NCI-H2171 (cell line): ENCODE measurements at places on chromosomes 11 and 22.

DNA sequence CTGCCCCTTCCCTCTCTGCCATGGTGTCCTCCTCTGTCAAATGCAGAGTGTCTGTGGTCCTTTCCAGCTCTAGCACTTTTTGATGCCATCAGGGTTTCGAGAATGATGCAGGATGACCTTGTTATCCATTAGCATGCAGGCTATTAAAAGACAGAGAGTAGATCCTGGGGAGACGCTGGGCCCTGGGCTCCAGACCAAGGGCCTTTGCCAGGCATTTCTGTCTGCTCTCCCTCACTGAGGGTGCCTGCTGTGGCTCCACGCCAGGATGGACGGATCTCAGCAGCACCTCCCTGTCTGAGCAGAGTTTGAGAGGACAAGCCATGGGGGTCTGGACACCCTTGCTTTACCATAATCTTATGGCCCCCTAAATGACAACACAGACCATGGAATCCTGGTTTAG is 110.8 kb upstream of the CD82 start:
- DNase-seq: no peak

GRCh38 chr11:92626624-92627023 is 342.8 kb upstream of the MTNR1B start:
- no peak for DNase-seq

GRCh38 chr11:65867284-65868071 is 5.1 kb downstream of the EFEMP2 start:
- no peak for DNase-seq

DNA sequence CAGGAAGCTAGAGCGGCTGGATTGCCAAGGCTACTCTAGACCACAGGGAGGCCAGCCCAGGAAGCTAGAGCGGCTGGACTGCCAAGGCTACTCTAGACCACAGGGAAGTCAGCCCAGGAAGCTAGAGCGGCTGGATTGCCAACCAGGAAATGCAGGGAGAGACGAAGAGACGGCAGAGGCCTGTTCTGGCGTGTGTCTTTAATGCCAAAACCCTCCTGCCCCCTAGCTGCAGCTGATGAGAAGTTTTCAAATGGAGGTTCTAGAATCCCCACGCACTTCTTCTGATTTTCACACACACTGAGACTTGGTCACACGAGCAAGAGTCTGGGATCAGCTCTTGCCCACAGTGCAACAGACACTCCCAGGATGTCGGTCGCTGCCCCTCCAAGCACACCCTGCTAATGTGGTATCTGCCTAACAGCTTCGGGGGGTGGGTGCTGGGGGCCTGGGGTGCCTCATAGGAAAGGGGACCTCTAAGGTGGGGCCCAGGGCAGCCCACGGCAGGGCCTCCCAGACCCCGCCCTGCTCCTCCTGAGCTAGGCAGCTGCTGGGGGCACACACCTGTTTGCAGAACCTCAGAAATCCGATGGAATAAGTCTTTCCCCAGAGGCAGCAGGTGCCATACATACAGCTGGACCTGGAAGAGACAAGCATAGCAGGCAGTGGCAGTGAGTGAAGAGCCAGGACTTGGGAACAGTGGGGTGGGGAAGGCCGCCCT is 28.5 kb downstream of the MAFF start:
- DNase-seq: no peak

DNA sequence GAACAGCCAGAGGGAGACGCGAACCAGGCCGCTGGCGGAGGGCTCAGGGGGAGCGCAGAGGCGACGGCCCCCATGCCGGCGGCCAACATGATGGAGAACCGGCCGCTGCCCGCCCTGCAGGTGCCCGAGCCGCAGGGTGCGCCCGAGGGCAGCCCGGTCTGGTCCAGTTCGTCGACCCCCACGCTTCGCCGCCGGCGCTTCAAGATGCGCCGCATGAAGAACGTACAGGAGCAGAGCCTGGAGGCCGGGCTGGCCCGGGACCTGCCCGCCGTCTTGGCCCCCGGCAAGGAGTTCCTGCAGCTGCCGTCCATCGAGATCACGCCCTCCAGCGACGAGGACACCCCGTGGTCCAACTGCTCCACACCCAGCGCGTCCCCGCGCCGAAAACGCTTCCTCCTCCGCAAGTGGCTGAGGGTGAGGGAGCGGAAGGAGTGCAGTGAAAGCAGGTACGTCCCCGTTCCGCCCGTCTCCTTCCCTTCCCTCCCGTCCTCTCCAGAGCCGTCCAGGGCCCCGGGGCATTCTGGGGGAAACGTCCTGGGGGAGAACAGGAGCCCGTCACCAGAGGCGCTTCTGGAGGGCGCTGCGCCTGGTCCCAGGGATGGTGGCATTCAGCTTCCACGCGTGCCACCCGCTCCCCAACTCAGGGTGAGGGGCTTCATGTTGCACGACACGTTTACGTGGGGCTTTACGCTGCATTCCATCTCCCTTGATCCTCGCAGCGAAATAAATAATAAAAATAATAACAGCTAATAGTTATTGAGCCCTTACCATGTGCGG is 840 bp downstream of the GRAMD1B start:
- DNase-seq: no peak

GRCh38 chr11:114082415-114082748 is 22.9 kb downstream of the ZBTB16 start:
- no peak for DNase-seq

DNA sequence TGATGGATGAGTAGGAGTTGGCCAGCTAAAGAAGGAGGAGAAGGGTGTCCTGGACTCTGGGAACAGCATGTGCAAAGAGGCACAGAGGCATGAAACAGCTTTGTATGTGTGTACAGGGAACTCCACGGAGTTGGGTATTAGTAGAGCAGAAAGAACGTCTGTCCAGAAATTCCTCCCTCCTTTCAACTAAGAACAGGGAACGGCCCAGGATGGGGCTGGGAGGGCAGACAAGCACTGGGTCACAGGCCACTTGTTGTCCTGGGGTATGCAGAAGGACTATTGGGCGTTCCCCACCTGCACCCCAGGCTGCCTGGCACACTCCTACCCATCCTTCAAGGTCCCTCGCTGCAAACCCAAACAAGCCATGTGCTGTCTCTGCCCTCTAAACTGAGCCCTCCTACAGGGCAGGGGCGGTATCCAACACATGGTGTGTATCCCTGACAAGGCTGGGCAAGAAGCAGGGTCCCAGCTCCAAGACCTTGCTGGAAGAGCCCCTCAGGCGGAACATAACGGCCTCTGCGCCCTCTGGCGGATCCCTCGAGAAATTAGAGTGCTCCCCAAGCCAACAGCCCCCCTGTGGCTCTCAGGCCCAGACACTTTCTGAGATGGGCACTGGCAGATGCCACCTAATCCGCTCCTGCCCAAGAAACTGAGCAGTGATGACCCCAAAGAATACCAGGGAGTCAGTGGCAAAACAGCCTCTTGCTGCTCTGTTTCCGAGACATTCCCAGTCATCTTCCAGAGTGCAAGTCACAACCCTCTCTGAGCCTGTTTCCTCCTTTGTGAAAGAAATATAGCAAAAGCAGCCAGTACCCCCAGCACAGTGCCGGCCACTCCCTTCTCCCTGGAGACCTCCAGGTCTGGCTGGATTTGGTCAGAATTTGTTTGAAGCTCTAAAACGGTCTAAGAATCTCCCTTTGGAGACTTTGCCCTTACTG is 1.6 kb upstream of the ELFN2 start:
- DNase-seq: peak; percentile 42

- DNase-seq: no peak
Measured at GRCh38 chr22:48633996-48634836, 1193.5 kb downstream of the BRD1 start.

GRCh38 chr22:27578937-27579617 is 222.5 kb downstream of the MN1 start:
- DNase-seq: no peak

DNA sequence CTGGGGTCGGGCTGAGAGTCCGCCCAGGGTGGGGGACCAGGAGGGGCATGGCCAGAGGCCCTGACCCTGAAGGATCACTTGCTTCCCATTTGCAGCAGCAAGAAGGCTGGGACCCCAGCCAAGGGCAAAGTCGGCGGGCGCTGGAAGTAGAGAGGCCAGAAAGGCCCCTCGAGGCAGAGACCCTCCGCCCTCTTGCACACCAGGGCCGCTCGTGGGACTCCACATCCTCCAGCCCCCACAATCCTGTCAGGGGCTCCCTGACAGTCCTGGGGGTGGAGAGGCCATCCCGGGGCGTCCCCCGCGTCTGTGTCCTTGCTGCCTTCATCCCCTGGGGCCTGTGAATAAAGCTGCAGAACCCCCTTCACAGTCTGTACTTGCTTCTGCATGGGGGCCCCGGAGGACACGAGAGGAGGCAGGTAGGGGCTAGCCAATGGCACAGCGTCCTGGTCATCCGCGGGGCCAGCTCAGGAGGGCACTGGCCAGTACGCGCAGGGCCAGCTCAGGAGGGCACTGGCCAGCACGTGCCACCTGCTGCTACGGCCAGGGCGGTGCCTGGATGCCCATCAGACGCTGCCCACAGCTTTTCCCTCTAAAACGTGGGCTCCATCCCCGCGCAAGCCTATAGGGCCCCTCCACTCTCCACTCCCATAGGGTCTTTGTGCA is 8.7 kb upstream of the MRPL23 start:
- no peak for DNase-seq

DNA sequence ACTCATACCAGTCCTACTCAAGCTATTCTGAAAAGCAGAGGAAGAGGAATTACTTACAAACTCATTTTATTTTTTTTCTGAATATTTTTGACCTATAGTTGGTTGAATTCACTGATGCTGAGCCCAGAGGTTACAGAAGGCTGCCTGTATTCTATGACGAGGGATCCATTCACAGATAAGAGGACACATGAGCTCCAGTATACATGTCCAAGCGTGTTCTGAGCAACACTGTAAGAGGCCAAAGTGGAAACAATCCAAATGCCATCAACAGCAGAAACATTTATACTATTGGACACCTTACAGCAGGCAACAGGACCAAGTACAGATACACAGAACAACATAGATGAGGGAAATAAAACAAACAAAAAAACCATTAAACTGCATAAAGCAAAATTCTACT is 10.3 kb downstream of the KDM4E start:
- no peak for DNase-seq

DNA sequence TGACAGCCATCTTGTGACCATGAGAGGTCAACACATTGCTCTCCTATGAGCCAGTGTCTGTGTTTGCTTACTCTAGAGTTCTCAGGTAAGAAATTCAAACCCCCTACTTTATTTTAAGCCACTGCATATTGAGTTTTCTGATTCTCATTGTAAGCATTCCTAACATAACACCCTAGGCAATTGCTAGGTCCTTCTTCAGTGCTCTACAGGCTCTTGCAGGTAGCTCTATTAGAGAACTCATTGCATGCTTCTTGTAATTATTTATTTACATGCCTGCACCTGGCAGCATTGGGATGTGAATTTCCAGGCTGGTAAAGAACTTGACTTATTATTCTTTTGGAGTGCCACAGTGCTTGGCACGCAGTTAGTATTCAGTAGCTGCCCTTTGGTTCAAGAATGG is 288.8 kb upstream of the SYN3 start:
- DNase-seq: no peak

GRCh38 chr11:116930177-116930576 is 92.8 kb upstream of the APOA1 start:
- no peak for DNase-seq
